ENCODE measurements at places on chromosomes 6 and 20.
A peak's percentile ranks its signal among the peaks of the same experiment; 100 is the strongest.

DNA sequence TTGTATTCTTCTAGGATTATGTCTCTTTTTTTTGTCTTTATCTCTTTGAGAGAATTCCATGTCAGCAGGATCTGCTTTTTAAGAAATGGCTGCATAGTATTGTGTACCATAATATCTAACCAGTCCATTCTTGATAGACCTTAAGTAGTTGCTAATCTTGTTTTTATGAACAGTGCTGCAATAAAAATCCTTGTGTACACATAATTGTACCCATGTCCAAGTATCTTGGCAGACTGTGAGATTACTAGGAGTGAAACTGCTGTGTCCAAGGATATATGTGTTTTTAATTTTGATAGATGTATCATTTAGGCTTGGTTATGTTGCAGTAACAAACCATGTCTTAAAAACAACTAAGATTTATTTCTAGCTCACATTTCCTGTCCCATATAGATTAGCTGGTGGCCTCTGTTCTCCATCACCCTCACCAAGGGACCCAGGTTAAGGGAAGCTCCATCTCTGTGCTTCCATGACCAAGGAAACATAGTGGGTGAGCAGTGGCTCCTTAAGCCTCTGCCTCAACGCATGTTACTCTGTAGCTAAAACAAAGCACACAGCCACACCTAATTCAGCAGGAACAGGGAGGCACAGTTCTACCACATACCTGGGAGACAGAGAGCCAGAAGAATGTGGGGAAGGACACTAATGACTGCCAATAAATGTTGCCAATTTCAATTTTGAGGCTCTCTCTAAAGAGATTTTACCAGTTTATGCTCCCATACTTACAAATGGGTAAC lies 12.1 kb upstream of the SUMO4 start:
- DNase-seq: no peak

DNA sequence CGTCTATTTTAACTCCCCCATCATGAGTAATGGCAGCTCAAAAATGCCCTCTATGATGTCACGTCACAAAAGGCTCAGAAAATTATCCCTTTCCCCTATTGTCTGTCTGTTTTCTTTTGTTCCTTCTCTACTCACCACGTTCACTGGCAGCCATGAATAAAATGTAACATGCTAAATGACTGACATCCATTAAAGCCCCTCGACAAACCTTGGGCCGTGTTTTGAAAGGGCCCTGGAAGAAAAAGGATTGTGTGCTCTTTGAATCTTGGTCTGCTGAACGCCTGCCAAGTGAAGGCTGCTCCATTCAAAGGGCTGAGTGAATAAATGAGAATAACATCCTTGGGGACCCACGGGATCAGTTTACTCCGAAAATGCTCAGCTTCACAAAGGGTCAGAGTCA lies 118.7 kb downstream of the RPS12 start:
- no peak for DNase-seq

DNA sequence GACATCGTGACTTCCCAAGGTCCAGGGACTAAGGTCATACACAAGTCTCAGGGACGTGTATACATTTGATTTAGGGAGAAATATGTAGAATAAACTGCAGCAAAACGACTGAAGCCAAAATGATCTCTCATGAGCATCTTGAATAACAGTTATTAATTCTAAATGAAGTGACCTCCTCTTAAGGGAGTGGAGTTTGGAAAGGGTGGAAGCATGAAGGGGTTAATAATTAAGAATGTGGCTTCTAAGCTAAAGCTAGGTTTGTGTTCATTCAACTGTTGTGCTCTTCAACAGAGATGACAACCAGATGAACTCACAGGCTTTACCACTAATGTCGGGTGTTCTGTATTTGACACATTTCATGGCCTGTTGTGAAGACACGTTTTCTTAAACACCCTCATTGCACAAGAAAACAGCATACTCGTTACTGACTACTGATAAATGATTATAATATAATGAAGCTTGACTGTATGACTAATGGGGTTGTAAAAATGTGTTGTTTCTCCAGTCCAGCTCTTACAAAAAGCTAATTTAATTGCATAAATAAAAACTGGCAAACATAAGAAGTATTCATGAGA lies 1.5 kb downstream of the PPP1R14C start:
- no peak for DNase-seq

DNA sequence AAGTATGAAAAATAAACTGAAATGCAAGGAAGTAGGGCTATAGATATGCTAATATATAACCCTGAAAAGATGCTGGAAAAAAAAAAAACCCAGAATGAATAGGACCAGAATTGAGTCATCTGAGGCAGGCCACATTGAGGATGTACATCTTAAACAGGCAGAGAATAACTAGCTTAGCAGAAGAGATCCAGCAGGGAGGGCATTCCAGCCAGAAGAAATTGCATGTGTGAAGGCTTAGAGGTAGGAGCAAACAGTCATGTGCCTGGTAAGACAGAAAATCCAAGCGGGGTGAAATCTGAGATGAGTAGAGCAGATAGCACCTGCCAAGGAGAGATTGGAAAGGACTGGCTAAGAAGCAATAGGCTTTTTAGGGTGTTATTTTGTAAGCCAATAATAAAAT lies 2.6 kb downstream of the COL19A1 start:
- DNase-seq: no peak

- DNase-seq: no peak
Observed at GRCh38 chr6:158242071-158242606, 70.1 kb upstream of the TULP4 start.

- no peak for DNase-seq
Observed at GRCh38 chr20:31476643-31477215, 1.6 kb downstream of the REM1 start.

DNA sequence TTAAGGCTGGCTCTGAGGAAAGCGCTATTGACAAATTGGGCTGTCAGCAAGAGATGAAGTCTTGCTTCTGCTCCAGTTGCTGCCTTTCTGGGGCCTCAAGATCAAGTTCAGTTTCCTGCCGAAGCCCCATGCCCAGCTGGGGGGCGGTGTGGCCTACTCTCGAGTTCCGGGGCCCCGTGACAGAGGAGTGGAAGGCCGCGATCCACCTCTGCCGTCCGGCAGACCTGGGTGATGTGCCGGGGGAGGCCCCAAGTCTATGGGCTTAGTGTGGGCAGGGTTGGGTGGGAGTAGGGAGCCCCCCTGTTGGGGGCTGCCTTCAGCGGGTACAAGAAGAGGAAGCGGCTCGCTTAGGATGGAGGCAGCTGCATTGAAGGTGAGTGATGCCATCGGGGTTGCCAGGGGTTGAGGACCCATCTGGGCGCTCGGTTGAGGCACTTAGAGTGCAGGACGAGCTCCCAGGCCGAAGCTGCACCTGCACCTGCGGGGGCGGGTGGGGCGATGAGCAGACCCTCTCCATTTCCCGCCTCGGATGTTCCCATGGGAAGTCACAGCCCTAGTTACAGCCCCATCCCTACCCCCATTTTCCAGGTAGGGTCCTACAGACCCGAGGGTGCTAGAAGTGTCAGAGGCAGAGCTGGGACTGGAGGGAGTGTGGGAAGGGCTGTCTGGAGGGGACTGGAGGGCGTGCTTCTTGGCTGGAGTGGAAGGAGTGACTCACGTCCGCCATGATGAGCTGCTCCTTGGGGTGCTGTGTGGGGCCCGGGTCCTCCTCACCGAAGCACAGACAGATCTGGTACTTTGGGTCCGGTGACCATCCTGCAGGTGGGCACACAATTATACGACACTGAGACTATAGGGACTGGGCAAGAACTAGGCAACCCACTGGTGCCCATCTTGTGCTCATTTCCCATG lies 2.9 kb upstream of the FOXS1 start:
- no peak for DNase-seq

GRCh38 chr6:104705916-104706442 lies 153.7 kb downstream of the HACE1 start:
- DNase-seq: no peak

DNA sequence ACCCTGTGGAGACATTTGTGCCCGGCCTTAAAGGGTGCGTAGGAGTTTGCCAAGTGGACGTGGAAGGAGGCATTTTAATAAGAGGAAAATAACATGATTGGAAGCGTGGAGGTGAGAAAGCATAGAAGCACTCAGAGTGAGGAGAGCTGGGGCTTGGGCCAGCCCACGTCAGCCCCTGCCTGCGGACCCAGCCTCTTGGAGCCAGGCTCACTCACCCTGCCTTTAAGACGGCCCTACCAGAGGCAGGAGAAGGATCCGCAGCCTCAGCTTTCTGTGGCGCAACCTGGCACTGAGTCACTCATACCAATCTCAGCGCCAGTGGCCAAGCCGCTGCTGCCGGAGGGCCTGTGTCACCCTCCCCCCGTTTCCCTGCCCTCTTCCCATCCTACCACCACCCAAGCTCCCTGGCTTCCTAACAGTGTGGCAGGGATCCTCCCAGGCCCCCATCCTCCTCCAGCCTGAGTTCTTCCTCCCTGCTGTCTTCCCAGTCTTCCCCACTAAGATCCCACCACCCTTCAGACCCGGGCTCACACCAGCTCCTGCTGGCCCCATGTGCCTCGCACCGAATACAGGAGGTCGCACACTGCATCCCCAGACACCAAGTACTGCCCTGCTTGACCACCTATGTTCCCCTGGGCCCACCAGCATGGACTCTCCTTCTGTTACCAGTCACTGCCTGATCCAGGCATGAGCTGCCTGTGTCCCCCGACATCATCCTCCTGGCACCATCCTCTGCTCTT lies 285.2 kb downstream of the UST start:
- peak; percentile 60 for DNase-seq

DNA sequence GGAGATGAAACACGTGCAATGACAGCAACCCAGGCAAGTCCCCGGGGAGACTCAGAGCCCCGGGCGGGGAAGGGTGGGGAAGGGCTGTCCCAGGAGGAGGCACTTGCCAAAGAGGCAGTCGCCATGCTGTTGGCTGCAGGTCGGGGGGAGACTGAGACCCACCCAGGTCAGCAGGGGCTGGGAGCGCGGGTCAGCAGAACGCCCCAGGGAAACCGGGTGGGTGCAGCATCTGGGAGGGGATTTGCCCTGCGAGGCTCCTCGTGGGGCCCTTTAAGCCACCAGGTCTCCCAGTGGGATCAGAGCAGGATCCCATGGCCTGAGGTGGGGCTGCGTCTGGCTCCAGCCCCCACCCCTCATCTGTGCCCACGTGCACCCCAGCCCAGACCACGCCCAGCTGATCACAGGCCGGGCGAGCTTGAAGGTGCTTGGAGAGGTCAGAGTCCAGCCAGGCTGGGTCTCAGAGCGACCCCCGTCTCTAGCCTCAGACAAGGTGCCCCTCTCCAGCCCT lies 65.5 kb downstream of the YTHDF1 start:
- DNase-seq: no peak

- peak; percentile 60 for DNase-seq
Observed at GRCh38 chr6:167707686-167708500, 118.8 kb upstream of the AFDN start.

DNA sequence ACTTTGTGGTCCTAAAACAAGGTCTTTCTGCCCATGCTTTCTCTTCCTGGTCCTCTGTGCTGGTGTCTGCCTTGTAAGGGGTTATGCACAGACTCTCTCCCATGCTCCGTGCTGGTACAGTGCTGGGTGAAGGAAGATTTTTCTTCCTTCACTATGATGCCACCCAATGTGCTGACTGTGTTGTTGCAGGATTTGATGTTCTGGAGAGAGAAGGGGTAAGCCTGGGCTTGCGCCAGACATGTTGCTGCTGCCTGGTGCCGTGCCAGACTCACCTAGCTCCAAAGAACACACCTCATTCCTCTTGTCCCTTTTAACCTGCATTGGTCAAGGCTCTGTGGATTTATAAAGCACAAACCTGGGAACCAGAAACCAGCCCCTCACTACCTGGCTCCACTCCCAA lies 28.4 kb upstream of the ARMH2 start:
- DNase-seq: no peak

- DNase-seq: no peak
Observed at GRCh38 chr6:16548121-16548520, 213.1 kb downstream of the ATXN1 start.

GRCh38 chr6:29737707-29738630 lies 14.7 kb downstream of the HLA-F start:
- peak; percentile 38 for DNase-seq

DNA sequence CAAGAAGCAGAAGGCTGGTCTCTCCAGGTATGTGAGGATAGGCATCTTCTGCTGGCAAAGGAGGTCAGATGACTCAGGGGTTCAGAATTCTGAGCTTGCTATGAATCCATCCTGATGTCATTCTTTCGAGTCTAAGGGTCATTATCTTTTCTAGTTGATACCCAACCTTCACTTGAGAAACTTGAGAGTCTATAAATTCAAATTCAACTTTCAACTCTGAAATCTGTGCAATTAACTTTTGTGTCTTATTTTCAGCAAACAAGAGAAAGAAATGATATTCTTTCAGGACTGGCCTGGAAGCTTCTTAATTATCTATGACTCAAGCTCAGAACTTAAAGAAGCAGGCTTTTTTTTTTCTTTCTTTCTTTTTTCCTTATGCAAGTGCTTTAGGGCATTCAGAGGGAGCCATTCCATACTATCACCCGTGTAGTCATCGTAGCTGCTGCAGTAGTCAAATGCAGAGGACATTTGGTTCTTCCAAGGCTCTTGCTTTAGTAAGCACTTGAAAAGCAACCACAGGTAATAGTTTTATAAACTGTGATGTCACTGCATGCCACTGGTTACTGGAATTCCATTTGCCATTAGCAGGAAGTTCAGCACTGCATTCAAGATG lies 93.0 kb downstream of the ADTRP start:
- DNase-seq: peak; percentile 95

GRCh38 chr20:18985551-18985950 lies 172.0 kb downstream of the SCP2D1 start:
- DNase-seq: no peak

All from kidney glomerular epithelial cell (primary cell).